ENCODE measurements at places on chromosomes 7 and 10. TPM values are rescaled to one million over a fixed set of nuclear protein-coding genes. Genes with fewer than 3 reads are reported as not detected.

Gene ATP5MK
- total RNA-seq = 208 TPM

Gene ADAP1
- 4.0 TPM for total RNA-seq

Gene PRSS1
- not detected for total RNA-seq

Gene EGFR
- 18.6 TPM for total RNA-seq

Gene SORCS3
- 0.11 TPM for total RNA-seq

Gene TUBB8
- total RNA-seq = 0.67 TPM

Gene IFIT2
- total RNA-seq = 2.3 TPM

- DNase-seq = no peak
Observed at GRCh38 chr7:154996756-154997155, 6.2 kb downstream of the PAXIP1 start.

GRCh38 chr10:65618126-65618525 is 1307.7 kb upstream of the LRRTM3 start:
- no peak for DNase-seq

GRCh38 chr10:74480778-74481177 is 329.8 kb downstream of the ADK start:
- no peak for DNase-seq

DNA sequence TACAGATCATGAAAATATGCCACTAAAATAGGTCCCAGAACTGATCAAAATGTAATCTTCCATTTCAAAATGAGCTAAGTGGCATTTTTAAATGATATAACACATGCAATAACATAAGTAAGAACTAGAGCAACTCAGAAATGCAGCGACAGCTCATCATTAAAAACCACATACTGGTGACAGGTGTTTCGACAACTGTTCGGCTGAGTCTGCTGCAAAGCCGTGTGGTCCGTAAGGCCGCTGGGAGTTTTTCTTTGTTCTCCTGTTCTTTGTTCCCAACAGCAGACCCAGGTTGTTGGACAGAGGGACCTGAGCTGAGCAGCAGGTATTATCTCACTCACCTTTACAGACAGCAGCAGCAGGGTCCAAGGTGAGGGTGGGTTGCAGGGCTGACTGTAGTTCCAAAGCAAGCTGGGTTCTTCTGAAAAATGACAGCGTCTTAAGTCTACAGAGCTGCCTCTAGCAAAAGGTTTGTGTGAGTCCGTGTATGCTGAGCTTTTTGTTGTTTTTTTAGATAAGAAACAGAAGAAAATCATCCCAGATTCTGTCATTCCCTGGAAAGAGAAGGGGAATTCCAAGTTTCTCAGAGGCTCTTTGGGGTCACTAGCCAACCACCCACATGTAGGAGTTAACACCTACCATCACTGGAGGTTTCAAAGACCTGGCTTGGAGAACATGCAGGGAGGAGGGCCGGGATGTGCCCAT is 45.4 kb upstream of the MACROH2A2 start:
- no peak for DNase-seq

GRCh38 chr7:158204453-158204852 is 383.2 kb downstream of the PTPRN2 start:
- DNase-seq = no peak

DNA sequence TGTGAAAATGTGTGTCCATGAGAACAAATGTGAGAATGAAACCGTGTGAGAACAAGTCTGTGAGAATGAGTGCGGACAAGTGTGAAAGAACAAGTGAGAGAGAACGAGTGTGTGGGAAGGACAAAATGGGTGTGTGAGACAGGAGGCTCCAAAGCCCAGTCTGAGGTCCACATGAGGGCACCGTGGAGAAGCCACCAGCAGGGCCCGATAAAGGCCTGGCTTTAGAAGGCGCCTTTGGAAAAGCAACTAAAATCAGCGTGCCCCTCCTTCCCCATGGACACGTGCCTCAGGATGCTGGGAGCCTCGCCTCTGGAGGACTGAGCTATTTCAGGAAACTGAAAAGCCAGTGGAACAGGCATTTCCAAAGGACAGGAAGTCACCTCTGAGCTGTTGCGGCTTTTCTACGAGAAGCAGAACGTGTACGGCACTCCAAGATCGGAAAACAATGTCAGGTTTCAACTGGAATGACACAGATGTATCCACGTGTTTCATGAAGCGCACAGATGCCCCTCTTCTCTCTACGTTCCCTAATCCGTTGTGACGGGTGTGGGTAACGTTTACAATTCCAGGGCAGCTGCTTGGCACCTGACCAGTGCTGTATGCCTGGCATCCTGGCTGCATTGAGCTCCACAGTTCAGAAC is 46.4 kb downstream of the ESYT2 start:
- DNase-seq = no peak

DNA sequence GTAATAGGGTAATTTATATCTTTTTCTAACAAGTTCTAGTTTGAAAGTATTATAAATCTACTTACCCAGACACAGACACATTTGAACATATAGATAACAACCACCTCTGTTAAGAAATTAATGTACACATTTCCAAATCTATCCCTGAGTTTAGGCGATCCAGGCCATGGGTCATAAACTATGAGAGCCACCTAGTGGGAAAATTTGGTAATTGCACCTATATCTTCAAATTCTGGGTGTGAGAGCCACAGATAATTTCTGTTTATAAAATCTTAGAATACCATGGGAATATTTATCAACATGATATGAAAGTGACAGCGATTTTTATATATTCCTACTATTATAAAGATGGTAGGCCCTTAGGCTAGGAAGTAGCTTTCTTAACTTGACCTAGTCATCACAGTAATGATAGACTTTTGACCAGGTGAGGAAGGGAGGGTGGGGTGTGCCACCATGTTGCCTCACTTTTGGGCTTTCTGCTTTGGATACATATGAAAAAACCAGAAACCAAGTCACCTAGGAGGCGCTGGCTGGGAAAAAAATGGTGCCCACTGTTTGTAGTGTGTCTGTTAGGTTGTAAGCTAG is 8.0 kb upstream of the EPHA1 start:
- DNase-seq = no peak

- DNase-seq = no peak
Observed at GRCh38 chr10:83372646-83373045, 766.7 kb upstream of the GHITM start.

- no peak for DNase-seq
Observed at GRCh38 chr10:17483079-17483478, 28.7 kb upstream of the ST8SIA6 start.

- no peak for DNase-seq
Observed at GRCh38 chr10:78366663-78367411, 333.2 kb downstream of the RPS24 start.

- DNase-seq = no peak
Observed at GRCh38 chr7:121286742-121287734, 41.8 kb upstream of the WNT16 start.

GRCh38 chr7:101598422-101598985 is 30.6 kb downstream of the MYL10 start:
- DNase-seq = no peak

- no peak for DNase-seq
Observed at GRCh38 chr10:101224060-101224909, 5.0 kb downstream of the LBX1 start.

DNA sequence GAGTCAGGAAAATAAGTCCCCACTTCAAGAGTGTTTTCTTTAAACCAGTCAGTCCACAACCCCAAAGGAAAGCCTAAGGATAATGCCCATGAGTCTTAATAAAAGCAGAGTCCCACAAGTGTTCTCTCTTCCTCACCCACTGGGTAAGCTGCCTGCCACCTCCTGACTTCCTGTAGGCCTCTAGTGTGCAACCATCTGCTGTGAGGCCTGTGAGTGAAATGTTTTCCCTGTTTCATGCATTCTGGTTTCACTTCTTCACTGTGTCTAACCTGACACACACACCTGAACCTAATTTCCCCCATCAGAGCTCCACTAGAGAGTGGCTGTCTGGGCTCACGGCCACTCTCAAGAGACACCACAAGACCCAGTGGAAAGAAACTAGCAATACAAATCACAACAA is 38.9 kb upstream of the GDF10 start:
- no peak for DNase-seq

- DNase-seq = no peak
Observed at GRCh38 chr7:64890761-64891362, 12.2 kb upstream of the ZNF273 start.

DNA sequence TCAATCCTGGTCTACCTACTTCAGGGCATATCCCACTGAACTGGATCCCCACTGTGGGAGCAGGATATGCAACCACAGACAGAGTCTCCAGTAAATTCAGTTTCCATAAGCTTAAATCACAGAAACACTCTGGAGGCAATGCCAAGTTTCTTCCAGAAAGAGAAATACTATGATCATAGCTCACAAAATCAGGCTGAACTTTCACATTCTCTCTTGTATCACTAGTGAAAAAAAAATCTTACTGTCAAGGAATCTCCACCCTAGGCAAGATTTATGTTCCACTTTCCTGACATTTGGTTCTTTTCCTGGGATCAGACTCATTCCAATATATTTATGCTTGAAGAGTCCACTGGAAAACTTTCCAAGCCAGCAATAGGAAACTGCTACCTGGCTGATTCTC is 749.0 kb downstream of the SUGCT start:
- no peak for DNase-seq

- no peak for DNase-seq
Observed at GRCh38 chr10:124332426-124332825, 86.3 kb downstream of the OAT start.

DNA sequence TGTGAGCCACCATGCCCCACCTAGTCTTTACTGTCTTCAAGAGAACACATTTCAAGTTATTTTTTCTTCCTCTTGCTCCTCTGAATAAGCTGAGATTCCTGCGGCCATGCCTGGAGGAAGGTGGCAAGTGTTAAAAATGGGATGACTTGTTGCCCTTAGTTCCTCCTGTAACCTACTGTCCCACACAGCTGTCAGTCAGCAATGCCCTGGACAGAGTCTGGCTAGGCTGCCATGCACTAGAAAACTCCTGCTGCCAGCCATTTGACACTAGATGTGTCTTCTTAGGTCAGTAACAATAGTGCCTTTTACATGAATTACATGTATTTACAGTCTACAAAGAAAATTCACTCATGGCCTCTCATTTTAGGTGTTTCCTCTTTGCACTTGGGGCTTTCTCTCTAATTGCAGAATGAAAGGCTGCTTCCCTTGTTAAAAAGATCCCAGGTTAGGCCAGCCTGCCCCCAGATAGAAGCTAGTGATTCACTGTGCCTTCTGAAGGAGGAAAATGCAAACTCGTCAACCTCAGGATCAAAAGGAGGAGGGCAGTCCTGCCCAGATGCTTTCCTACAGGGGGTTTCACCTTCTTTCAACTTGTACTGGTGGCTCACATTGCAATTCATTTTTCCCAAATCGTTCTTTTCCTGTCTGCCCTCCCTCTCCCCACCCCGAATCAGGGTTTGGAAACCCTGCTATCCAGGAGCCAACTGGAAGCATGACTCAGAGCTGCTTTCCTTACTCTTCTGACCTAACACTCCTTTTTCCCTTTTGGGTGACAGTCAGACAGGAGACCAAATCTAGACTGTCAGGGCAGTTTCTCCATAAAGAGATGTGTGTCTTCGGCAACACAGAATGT is 136.6 kb downstream of the SPAG6 start:
- DNase-seq = no peak

- DNase-seq = no peak
Observed at GRCh38 chr10:49282879-49283341, 16.1 kb upstream of the C10orf71 start.

GRCh38 chr10:62433901-62434300 is 59.7 kb downstream of the ZNF365 start:
- no peak for DNase-seq

- no peak for DNase-seq
Observed at GRCh38 chr10:111356571-111356970, 279.7 kb downstream of the ADRA2A start.

DNA sequence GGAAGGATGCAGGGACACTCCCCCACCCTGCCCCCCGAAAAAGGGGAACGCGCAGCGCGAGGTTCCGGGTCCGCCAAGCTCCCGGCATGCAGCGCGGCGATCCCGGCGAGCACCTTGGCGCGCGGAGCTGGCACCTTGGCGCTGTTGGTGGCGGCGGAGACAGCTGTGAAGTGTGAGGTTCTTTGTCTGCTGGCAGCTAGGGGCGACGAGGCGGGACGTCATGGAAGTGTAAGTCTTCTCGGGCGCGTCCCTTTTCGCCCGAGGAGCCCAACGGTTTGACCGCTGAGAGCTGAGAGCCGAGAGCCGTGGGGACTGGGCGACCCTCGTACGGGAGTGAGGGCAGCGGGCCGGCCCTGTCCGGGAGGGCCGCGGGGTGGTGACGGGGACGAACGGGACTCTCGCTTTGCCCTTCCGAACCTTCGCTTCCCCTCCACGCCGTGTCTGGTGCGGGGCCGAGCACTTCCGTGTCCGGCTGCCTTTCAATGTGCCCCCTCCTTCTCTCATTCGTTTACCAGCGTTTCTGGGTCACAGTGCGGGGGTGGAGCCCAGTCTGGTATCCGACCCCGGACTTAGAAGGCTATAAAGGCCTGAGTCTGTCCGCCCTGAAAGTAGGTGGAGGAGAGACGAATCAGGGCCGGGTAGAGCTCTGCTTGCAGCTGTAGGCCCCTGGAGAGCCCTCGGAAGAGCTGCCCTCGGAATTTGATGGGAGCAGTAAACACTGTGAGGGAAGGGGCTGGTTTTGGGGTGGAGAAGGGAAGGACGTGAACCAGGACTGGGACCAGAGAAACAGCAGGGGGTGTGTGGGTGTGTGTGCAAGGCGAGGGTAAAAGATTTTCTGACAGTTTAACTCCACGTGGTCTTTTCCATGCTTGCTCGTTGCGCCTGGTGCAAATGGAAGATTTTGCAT is at the start of gene CRCP:
CRCP (plus strand) TSS at position 105 of the 907 bp plus-strand sequence; CDS start at position 221, 116 bp downstream.
- DNase-seq = peak; percentile 59

DNA sequence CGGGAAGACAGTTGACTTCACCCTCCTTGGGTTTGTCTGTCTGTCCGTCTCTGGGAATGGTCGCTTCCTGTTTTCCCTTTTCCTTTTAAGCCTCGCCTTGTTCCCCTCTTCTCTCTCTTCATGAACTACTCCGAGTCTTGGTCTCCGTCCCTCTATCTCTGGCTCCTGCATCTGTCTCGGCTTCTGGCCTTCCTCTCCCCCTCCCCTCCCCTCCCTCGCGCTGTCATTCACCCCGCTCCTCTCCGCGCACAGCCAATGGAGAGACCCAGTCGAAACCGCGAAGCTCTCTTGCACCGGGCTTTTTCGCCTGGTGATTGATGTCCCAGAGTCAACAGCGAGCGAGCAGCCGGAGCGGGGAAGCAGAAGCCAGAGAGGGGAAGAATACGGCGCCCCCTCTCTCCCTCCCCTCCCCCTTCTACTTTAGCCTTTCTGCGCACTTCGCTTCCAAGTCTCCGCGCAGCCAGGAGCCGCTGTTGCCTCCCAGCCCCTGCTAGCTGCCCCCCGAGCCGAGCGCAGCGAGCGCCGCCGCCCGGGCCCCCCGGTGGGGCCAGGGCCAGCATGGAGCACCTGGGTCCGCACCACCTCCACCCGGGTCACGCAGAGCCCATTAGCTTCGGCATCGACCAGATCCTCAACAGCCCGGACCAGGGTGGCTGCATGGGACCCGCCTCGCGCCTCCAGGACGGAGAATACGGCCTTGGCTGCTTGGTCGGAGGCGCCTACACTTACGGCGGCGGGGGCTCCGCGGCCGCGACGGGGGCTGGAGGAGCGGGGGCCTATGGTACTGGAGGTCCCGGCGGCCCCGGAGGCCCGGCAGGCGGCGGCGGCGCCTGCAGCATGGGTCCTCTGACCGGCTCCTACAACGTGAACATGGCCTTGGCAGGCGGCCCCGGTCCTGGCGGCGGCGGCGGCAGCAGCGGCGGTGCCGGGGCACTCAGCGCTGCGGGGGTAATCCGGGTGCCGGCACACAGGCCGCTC is at the start of gene TLX1:
TLX1 (plus strand) TSS at position 317 of the 978 bp plus-strand sequence; CDS start at position 559, 242 bp downstream.
- DNase-seq = no peak
